ENCODE measurements at places on chromosomes 2 and 18.

DNA sequence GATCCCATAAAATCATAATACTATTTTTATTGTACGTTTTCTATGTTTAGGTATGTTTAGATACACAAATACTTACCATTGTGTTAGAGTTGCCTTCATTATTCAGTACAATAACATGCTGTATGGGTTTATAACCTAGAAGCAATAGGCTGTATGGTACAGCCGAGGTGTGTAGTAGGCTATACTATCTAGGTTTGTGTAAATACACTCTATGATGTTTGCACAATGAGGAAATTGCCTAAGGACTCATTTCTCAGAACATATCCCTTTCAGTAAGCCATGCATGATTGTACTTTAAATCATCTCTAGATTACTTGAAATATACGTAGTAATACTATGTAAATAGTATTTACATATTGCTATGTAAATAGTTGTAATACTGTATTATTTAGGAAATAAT is 156.7 kb downstream of the CDCA7 start:
- no peak for DNase-seq

DNA sequence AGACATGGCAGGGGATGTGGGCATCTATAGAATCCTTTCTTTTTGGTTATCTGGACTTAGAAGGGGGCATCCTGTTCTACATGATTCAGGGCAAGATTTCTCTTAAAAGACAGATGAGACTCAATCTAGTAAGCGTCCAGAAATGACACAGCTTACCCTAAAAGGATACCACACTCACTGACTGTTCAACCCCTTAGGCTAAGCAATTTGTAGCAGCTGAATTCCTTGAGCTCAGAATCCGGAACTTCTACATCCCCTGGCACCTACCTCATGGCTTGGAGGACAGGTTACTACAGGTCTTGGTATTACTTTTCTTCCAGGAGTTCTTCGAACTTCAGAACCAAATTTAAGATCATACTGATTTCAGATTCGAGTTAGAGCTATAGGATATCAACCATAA is 138.4 kb downstream of the LAMA3 start:
- no peak for DNase-seq

GRCh38 chr18:2337552-2338141 is 233.7 kb downstream of the METTL4 start:
- DNase-seq = no peak

GRCh38 chr2:104836265-104836664 is 17.6 kb upstream of the POU3F3 start:
- DNase-seq = no peak
